ENCODE measurements at places on chromosomes 12 and 14.

GRCh38 chr14:61460718-61461611 lies 139.6 kb downstream of the PRKCH start:
- no peak for DNase-seq

DNA sequence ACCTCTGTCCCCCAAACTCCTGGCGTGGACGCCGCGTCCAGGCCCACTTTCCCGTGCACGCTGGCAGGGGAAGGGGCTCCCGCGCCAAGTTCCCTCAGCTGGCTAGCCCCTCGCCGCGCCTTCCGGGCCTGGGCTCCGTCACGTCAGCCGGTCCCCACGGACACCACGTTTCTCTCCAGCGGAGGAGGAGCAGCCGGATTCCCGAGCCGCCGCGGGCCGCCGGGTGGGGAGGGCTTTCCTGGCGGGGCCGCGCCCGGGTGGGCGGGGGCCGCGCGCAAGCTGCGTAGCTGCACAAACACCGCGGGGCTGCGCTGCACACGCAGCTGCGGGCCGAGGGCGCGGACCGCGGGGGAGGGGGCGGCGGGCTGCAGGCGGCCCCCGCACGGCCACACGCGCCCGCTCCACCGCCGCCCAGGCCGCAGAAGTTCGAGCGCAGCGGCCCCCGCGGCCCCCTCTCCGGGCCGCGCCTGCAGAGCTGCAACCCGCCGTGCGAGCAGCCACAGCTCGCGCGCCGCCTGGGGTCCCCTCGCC lies 45.1 kb upstream of the PNMA1 start:
- DNase-seq = no peak

DNA sequence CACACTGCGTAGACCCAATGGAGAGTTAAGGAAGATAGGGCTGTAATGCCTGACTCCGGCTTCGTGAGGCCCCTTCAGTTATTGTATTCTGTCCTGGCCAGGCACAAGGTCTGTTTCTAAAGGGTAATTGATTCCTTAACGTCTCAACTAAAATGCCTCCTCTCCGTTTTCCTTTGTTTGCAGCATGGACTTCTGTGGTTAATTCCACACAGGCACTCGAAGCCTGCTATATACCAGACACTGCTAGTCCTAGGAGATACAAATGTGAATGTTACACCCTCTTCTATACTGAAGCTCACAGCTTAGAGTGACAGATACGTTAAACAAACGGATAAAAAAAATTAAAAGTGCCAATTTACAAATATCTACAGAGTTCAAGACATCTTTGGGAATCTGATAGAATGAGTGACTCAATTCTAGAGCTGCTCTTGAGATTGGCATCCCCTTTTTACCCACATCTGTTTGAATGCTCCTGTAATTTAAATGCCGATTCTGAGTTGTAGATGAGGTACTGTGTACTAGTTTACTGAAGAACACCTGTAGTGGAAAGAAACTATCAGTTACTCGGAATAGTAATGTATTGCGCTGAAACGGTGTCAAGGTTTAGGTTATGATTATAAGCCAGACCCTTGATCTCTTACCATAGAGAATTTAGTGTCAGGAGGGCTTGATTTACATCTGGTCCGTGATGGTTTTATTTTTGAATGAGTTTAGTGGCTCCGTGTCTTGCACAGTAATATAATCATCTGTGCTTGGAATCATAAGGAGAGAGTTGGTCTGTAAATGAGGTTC lies 784 bp downstream of the PSMA6 start:
- peak; percentile 7 for DNase-seq

DNA sequence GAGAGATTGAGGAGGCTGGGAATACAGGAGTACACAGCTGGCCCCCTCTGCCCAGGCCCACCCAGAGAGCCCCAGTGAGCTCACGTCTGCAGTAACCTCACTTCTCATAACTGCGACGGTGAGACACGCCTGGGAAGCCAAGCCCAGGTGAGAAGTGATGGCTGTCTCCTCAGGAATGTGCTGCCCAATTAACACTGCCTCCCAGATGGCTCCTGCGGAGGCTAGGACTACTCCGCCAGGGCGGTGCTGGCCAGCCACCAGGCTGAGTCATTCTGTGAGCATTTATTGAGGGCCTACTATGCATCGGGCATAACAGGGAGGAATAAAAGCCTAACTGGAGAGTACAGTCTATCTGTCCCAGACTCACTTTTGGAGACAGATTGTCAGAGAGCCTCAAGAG lies 9.3 kb upstream of the TMEM106C start:
- DNase-seq = no peak

DNA sequence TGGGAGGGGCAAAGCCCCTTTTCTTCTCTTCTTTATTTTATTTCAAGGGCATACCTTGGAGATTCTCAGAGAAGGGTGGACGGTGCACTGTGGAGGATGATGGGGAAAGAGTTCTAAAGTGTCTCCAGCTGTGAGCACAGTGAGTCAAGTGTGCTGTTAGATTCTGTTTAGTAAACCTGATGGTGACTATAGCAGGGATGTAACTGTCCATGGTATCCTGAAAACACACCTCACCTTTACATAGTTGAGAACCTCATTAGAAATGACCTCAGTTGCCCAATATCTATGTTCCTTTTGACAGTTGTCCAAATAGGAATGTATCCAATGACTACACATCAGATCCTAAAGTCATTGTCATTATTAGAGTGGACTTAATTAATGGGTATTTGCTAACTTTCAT lies 38.0 kb downstream of the CNTN1 start:
- no peak for DNase-seq

DNA sequence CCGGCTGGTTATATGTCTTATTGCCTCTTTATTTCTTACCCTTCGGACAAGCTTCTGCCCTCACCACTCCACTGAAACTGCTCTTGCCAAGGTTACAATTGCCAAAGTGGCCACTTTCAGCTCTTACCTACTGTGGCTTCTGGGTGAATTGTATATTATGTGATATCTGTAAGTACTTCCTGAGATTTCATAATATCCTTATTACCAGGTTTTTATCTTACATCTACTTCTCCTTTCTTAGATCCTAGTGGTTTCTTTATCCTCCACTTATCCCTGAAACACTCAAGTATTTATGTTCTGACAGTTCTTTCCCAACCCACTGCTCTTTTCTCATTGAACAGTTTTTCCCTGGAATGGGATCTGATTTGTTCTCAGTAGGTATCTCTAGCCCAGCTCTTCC lies 10.5 kb downstream of the CELA1 start:
- DNase-seq = no peak

- DNase-seq = no peak
These were observed 105.8 kb downstream of the KCNC2 start for GRCh38 chr12:75103822-75104221.

GRCh38 chr12:76374386-76375020 lies 26.3 kb upstream of the BBS10 start:
- no peak for DNase-seq

DNA sequence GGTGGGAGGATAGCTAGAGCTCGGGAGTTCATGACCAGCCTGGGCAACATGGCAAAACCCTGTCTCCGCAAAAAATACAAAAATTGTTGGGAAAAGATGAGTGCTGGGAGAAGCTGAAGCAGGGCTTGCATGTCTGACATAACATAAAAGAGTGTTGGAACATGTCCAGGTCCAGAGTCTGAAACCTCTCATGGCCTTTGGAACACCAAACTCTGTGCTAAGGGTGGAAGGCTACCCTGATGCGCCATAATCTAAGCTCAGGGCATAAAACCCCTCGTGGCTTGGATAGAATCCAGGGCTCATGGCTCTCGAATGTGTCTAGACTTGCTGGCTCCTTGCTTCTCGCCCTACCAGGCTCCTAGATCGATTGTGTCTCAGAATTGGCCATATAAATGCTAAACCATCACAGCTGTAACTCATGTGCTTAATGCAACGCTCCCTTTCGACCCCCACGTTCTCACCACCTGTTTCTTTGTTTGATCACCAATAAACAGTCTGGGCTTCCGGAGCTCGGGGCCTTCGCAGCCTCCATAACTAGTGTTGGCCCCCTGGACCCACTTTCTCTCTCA lies 6.7 kb upstream of the CLEC7A start:
- no peak for DNase-seq

GRCh38 chr14:90641615-90642243 lies 174.5 kb downstream of the TTC7B start:
- DNase-seq = no peak

DNA sequence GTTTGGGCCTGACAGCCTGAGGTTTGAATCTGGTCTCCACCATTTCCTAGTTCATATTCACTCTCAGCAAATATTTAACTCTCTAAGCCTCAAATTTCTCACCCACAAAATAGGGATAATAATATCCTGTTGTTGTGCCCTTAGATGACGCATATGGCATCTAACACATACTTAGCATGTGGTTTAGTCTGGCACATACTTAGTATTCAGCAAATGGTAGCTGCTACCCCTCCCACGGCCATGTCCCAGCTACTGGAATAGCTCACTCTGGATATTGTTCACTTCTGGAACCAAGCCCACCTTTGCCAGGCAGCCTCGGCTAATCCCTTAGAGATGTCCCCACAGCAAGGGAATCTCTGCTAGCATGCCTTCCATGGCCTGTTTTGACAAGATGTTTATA lies 53.3 kb downstream of the BICD1 start:
- no peak for DNase-seq

- DNase-seq = no peak
These were observed 279.7 kb downstream of the ZFP36L1 start for GRCh38 chr14:68513137-68513536.

DNA sequence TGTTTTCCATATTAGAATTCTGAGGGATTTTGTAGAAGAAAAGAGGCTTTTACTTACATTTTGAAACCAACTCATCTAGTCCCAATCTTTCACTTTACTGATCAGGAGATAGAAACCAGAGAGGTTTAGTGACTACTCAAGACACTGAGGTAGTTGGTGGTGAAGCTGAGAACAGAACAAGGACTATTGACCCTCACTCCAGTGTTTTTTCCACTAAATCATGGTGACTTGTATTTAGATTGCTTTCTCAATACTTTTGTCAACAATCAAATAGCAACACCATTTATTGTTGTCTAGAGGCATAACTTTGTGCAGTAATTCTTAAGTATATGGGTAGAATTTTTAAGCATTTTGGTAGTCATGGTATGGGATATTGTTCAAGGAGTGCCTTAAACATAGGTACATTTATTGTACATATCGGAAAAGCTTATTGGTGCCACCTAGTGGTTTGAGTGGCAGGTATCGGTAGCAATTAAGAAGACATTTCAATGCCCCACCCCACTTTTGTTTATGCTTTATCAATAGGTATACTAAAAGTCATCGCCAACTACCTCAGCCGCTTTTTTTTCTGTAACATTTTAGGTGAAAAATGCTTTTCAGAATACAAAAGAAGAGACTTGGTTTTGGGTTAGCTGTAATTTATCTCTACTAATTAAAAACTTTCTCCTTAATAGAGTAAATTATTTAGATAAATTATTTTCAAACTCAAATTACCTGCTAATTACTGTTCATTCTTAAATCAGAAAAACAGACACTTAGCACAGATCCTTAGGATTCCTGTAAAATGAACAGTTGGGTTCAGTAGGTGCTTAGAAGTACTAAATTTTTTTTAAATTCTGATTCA lies 47.3 kb upstream of the PAWR start:
- DNase-seq = peak; percentile 47

DNA sequence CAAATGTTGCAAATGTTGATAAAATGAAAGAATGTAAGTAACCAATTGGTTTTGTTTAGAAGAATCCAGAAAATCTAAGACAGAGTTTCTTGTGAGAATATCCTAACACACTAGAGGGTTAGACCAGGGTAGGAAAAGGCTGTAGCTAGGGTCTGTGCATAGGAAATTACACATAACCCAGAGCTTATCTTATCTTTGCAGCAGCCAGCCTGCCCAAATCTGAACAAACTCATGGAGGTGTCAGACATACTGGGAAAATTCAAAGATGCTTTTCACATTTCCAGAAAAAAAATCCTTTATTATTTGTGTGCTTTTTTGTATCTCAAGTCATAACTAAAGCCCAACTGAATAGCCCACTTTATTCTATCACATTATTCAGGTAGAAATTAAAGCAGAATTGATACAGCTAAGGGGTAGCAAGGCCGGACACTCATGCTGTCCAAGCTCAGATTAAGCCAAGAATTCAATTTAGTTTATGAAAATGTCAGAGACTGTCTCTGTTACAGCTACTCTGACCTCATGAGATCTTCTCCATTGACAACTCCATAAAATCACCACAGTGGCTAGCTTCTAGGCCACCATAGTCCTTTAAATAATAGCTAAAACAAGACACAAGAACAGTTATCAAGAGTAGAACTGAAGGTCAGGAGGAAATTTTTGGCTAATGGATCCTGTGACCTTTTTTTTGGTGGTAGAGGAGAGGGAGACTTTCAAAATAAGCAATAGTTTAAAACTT lies 169.6 kb upstream of the RASSF8 start:
- DNase-seq = no peak

DNA sequence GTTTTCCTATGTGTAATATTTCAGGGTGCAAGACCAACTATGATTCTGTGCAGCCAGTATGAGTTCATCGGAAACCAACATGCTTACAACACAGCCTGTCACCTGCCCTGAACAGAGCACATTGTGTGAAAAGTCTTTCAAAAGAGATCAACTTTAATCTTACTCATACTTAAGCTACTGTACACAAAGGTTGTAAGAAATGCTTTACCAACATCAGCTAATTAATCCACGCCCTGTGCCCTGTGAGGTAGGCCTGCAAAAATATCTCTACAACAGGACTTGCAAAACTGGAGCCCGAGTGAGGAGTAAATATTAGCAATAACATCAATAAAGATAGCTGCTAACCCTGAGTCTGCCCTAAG lies 15.1 kb downstream of the APPL2 start:
- DNase-seq = no peak

DNA sequence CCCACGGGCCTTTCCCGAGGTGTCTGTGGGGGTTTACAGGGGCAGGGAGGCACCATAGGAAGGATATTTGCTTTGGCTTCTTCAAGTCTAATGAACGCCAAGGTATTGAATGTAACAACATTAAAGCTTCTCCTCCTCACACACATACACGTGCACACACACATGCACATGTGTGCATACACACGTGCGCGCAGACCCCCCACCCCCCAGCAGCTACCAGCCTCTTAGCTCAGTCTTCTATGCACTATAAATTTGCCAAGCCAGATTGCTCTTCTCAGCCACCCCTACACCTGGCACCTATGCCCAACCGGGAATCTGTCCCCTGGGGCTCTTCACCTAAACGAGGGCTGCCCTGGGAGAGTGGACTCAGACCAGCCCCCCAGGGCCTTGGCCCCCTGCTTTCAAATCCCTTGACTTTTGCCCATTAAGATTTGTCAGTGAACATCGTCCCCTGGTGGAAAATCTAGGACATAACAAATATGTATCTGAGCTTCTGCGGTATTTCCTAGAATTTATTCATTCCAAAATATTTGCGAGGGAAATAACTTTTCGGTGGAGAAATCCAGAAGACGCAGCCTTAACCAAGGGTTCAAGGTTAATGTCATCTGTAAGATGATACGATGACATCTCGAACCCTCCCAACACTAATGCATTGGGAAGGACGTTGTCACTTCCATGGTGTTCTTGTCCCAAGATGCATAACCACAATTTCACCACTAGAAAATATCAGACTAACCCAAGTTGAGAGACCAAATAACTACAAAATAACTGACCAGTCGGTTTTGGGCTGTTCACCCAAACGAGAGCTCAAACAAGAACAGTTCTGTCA lies 330.4 kb downstream of the MED13L start:
- DNase-seq = no peak

DNA sequence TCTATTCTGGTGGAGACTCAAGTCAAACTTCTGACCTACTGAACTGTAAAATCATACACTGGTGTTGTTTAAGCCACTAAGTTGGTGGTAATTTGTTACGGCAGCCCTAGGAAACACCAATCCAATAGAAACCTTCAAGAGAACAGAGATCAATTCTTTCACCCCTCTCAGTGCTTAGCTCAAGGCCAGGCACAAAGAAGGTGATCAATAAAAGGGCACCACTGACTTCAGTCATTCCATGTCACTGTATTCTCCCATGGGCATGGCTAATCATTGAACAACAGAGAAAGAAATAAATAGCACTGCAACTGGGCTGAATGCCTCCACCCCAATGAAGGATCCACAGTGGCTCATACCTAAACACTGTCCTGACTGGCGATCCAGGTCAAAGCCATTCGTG lies 7.3 kb downstream of the FBLN5 start:
- DNase-seq = no peak
